ENCODE measurements at places on chromosomes 3 and 15.

- DNase-seq, result peak; percentile 70
Observed at GRCh38 chr3:57164657-57165573, at the start of gene IL17RD. Gene IL17RD, minus strand, starts transcription at chr3:57165353. Its CDS starts 67 bp downstream, at chr3:57165286.

DNA sequence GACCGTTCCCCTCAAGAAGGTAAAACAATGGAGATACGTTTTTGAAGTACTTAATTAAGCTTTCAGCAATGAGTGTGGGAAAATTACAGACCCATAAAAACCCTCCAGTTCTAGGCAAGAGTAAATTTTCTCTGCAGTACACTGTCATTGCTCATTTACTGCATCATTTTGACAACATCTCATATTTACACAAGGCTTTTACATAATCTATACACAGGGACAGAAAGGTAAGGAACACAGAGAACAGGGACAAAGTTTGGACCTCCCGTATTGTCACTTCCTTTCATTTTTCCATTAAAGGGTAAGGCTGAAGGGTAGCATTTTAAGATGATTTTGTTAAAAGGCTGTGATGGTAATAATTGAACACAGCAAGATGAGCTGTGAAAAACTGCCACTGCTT, 7.4 kb upstream of the HGD start:
- DNase-seq, result peak; percentile 0

DNA sequence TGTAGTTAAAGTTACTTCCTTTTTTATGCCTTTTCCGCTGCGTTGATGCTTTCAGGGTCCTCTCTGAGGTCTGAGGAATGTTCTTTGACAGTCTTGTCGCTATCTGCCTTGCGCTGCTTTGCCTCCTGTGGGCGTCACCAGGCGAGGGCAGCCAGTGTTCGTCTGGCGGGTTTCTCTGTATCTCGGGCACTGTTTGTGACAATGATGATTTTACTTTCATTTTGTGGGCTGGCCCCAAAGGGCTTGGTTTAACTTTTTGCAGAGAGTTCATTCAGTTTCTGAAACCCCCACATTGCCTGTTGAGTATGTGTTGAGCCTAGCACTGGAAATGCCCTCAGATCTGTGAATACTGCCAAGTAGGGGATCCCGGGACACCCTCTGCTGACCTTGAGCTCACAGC, 24.6 kb upstream of the SACM1L start:
- no peak for DNase-seq

GRCh38 chr15:88802250-88802990, 816 bp upstream of the ACAN start:
- DNase-seq, result no peak

- DNase-seq, result peak; percentile 77
Observed at GRCh38 chr3:149393345-149394160, 16.1 kb upstream of the TM4SF1 start.

- DNase-seq, result no peak
Observed at GRCh38 chr3:35724106-35724505, 84.8 kb downstream of the ARPP21 start.

DNA sequence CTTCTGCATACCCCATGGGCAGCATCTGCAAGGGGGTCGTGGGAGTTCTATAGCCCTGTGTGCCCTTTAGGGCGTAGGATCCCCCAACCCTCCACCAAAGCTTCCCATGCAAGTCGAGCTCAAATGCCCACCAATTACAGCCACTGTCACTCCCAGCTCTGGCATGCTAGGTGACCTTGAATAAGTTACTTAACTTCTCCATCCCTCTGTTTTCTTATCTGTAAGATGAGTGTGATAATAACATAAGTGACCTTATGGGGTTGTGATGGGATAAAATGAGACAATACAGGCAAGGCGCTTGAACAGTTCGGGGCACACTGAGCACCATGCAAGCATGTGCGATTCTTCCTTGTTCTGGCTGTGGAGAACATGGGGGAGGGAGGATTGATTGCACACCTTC, 74.8 kb upstream of the POMGNT2 start:
- DNase-seq, result no peak

GRCh38 chr3:122004107-122004506, 17.9 kb downstream of the ILDR1 start:
- peak; percentile 14 for DNase-seq

DNA sequence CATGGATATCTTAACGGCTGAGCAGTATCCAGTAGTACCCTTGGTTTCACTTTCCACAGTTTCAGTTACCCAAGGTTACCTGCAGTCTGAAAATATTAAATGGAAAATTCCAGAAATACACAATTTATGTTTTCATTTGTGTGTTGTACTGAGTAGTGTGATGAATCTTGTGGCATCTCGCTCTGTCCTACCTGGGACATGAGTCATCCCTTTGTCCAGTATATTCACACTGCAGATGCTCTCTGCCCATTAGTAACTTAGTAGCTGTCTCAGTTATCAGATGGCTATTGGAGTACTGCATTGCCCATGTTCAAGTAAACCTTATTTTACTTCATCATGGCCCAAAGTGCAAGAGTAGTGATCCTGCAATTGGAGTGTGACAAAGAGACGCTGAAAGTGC, 26.1 kb downstream of the GASK1A start:
- no peak for DNase-seq
